ENCODE measurements at places on chromosomes 4 and X. TPM values are rescaled to one million over a fixed set of nuclear protein-coding genes. Genes with fewer than 3 reads are reported as not detected.

Gene SPP1
- total RNA-seq, result not detected

Gene DIPK2B
- 0.53 TPM for total RNA-seq

Gene TBX22
- not detected for total RNA-seq

Gene LEF1
- 0.13 TPM for total RNA-seq

Gene IL21
- not detected for total RNA-seq

Gene TREX2
- total RNA-seq, result 3.5 TPM

Gene BANK1
- 0.06 TPM for total RNA-seq

Gene SLC30A9
- total RNA-seq, result 73.8 TPM

Gene NDUFB11
- total RNA-seq, result 59.1 TPM

Gene NXF2
- total RNA-seq, result not detected

Gene KIT
- 1.3 TPM for total RNA-seq

Gene RGN
- total RNA-seq, result 7.3 TPM

Gene STARD8
- 3.2 TPM for total RNA-seq

Gene TMA16
- 39.4 TPM for total RNA-seq

Gene WDR1
- total RNA-seq, result 500 TPM

Gene ANKRD37
- total RNA-seq, result 4.0 TPM

Gene UCP1
- not detected for total RNA-seq

Gene RHOXF1
- not detected for total RNA-seq

Gene ADH1C
- total RNA-seq, result 1.1 TPM

Gene SPOCK3
- total RNA-seq, result 1.1 TPM

Gene EXOC1L
- not detected for total RNA-seq

Gene CXorf49
- total RNA-seq, result not detected

Gene OFD1
- 9.0 TPM for total RNA-seq

Gene MAGEB17
- not detected for total RNA-seq

Gene GRID2
- under 0.01 TPM for total RNA-seq

Gene CT45A3
- total RNA-seq, result not detected

Gene GPR82
- not detected for total RNA-seq
